ENCODE measurements at places on chromosomes 5 and 9. TPM values are rescaled to one million over a fixed set of nuclear protein-coding genes. Genes with fewer than 3 reads are reported as not detected.

- no peak for DNase-seq
Observed at GRCh38 chr5:72122602-72123001, 15.3 kb downstream of the MAP1B start.

DNA sequence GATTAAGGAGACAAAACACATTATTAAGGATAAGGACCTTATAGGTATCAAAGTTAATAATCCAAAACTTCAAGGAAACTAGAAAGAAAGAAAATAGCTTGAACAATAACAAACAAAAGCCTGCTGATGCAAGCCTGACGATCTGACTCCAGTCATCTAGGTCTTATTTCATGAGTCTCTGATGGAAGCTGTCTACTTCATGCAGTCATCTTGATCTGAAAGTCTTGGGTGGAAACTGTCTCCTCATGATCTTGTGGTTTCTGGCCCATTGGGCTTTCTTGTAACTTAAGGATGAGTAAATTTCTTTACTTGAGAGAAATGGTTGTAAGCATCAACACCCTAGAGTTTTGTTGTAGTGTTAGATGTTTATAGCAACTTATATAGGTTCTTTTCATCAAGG is 20.6 kb upstream of the PSIP1 start:
- no peak for DNase-seq

DNA sequence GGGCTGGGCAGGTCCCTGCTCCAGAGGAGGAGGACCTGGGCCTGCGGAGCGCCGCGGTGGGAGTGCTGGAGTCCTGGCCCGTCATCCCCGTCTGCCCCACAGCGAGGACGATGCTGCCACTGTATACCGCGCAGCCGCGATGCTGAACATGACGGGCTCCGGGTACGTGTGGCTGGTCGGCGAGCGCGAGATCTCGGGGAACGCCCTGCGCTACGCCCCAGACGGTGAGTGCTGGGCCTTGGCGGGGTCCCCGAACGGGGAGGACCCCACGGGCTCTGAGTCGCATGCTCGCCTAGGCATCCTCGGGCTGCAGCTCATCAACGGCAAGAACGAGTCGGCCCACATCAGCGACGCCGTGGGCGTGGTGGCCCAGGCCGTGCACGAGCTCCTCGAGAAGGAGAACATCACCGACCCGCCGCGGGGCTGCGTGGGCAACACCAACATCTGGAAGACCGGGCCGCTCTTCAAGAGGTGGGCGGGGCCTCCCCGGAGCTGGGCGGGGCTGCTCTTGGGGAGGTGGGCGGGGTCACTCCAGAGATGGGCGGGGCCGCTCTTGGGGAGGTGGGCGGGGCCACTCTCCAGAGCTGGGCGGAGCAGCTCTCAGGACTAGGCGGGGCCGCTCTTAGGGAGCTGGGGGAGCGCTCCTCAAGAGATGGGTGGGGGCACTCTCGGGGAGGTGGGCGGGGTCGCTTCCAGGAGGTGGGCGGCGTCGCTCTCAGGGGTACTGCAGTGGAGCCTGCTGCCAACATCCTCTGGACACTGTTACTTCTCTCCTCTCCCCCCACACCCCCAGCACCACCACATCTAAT is 13.1 kb downstream of the LRRC26 start:
- peak; percentile 66 for DNase-seq

DNA sequence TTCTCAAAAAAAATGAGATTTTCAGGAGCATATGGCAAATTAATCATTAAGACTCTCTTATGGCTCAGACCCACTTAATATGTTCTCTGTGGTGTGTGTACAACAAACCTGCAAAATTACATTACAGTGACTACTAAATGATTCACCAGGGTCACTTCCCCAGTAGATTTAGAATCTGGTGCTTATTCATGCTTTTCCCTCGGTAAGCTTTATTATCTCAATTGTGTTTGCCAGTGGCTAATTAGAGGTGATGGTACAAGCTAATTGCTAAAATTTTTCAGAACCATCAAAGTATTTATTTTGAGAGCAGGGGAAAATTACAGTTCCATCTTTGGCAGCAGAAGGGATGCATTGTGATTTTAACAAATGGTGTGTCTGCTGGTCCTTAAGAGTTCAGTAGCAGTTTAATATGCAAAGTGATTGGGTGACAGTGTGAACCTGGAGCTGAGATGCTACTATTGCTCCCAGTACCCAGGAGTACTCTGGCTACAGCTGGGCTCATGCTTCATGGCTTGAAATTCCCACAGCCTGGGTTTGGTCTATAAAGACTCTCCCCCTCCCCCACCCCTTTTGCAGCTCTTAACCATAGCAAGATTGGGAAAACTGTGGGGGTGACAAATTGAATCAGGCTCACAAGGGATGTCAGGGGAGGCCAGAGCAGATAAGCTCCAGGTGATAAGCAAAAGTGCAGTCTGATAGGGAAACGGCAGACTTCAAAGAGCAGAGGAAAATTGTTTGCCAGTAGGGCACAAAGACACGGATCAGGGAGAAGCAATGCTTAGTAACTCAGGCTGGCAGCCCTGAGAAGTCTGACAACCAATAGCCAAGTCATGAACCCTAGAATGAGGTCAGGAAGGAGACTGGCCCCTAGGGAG is 92.8 kb upstream of the RAD23B start:
- no peak for DNase-seq

DNA sequence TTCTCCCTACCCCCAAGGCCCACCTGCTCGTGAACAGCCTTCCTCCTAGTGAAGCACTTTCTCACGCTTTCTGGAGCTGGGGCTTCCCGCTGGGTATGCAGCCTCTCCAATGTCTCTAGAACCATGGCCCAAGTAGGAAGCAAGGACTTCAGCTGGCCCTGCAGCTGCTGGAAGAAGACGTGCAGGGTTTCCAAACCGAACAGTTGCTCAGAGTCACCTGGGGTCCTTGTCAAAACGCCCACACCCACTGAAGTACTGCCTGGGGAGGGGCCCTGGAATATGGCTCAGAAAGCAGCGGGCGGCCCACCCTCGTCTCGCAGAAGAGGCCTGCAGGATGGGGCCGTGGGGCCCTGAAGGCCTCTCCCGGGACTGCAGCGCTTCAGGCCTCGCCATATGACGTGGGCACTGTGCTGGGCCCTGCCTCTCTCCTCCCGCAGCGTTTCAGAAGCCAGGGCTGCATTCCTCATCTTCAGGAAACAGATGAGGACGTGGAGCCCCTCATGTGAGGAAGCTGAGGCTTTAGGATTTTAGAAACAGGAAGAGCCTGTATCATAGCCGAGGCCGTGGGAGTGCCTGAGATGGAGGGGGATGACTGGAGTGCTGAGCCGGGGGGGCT is 116.0 kb upstream of the LMX1B start:
- DNase-seq = no peak

The NRG2 gene
- 0.10 TPM for total RNA-seq

GRCh38 chr9:92730897-92731296 is 33.7 kb downstream of the BICD2 start:
- DNase-seq = no peak

The RUSC2 gene
- 2.4 TPM for total RNA-seq

DNA sequence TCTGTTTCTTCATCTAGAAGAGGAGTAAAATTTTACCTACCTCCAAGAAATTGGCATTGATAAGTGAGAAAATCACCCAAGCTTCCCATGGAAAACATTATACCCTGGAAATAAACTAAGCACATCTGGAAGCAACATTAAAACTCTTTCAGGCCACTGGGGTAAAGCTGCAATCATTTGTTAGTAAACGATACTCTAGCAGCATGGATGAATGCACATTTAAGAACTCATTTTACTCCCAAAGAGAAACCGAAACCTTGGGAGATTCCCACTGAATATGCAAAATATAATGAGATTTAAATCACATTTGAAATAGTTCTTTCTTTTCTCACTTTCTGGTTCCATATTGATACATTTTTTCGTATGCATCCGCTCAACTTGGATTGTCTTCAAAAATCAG is 467.5 kb downstream of the EFNA5 start:
- DNase-seq = no peak

GRCh38 chr9:110187126-110187525 is 20.8 kb downstream of the C9orf152 start:
- no peak for DNase-seq

- DNase-seq = no peak
Observed at GRCh38 chr9:36346569-36346968, 53.5 kb downstream of the RNF38 start.

The JAKMIP2 gene
- 0.98 TPM for total RNA-seq

The SLC6A3 gene
- total RNA-seq = not detected

The SLC4A9 gene
- total RNA-seq = not detected

DNA sequence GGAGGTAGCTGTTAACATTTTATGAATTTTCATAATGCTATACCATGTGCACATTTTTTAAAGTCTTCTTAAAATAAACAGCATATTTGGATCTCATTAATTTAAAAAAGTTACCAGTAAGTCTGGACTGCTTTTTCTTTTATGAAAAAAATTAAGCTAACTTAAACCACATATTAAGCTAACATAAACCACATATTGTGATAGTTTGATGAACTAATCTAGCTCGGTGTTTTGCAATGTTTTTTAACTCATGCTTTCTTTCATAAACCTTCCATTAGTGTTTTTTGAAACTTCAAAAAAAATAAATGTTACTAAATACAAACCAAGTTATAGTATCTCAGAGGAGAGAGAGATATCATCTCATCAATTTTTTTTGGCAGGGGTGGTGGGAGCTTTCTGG is 26.5 kb downstream of the POLK start:
- DNase-seq = no peak

The ERBIN gene
- total RNA-seq = 41.1 TPM

The EGFL7 gene
- 0.94 TPM for total RNA-seq

The VCAN gene
- total RNA-seq = not detected

DNA sequence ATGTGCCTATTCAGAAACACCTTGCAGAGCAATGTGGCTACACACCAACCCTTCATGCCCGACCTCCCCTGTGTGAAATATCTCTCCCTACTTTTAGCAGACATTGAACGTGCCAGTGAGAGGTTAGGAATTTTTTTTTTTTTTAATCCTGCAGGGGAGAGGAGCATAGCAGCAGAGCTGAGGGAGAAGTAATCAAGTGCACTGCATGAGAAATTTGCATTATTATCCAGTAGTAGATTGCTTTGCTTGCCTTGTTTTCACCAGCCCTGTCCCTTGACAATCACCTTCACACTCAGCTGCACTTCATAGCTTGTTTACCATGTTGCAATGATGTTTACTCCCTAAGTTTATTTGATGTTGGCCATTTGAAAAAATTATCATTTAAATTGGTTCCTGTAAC is 489.6 kb upstream of the ZNF608 start:
- DNase-seq = no peak

The IFNE gene
- not detected for total RNA-seq

The S1PR3 gene
- 0.38 TPM for total RNA-seq

DNA sequence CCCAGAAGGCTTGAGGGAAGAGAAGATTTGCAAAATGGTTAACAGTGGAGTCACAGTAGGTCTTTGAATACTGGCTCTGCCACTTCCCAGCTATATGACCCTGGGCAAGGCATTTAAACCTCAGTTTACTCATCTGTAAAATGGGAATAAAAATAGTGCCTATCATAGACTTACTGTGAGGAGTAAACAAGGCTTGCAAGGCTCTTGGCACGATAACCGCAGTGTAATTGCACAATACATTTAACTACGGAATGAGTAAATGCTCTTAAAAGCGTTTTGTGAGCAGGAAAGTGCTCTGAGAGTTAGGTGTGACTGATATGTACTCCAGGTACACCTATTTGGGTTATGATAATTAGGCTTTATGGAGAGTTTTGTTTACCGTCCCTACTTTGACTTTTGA is 8.4 kb downstream of the SLC36A3 start:
- DNase-seq = no peak

GRCh38 chr5:122463221-122463620 is 151.2 kb downstream of the SNCAIP start:
- DNase-seq = no peak
